ENCODE measurements at places on chromosomes 1 and 21.

GRCh38 chr1:203526572-203526971, 32.6 kb downstream of the OPTC start:
- DNase-seq, result no peak

DNA sequence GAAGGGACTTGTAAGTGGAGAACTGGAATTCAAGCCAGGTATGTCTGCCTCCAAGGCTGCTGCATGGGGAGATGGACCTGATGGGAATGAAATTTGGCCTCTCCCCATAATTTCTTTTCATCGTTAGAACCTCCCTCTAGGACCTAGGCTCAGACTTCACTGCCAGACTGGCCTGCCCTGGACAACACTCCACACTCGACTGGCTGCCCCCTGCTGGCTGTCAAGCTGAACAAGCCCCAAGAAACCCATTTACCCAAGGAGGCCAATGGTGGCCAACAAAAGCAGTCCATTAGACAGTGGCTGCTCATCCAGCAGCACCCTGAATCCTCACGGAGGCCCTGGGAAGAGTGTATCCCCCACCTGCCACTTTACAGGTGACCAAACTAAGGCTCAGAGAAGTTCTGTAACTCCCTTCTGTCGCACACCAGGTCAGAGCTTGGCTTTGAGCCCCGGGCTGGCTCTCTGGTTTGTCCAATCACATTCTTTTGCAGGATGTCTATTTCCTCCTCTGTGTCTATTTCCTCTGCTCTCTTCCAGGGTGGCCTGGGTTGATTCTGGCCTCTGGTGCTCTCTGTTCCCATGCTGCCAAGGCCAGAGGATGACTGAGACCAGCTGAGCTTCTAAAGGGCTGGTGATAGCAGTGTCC, 3.8 kb downstream of the RNF186 start:
- peak; percentile 57 for DNase-seq

GRCh38 chr1:43405219-43405875, 15.6 kb downstream of the SZT2 start:
- no peak for DNase-seq

- DNase-seq, result no peak
Observed at GRCh38 chr1:11690397-11691301, 861 bp upstream of the DRAXIN start.

- DNase-seq, result no peak
Observed at GRCh38 chr1:15383810-15384209, 25.9 kb upstream of the EFHD2 start.

DNA sequence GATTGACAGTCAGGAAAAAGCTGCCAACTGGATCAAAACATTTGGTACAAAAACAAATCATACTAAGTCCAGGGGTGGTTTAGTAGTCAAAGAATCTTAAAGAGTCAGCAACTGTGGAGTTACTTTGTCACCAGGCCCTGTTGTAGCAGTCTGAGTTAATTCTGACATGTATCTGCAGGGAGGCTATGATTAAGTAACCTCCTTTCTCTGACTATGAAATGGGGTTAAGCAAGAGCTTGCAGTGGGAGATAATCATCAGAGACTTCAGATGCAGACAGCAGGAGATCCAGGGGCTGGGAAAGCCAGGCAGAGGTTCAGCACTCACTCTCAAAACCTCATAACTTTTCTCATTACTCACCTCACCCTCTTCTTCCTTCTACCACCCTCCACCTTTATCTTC, 99.2 kb upstream of the BTG3 start:
- peak; percentile 34 for DNase-seq

- no peak for DNase-seq
Observed at GRCh38 chr1:3697810-3698209, 45.5 kb downstream of the TP73 start.

GRCh38 chr1:88655685-88656299, 28.3 kb upstream of the PKN2 start:
- peak; percentile 38 for DNase-seq

- DNase-seq, result no peak
Observed at GRCh38 chr1:109238382-109238781, 11.0 kb upstream of the CELSR2 start.

GRCh38 chr1:160488347-160489058, 34.6 kb downstream of the SLAMF6 start:
- DNase-seq, result no peak

- DNase-seq, result no peak
Observed at GRCh38 chr1:57600424-57600823, 176.6 kb upstream of the DAB1 start.
